ENCODE measurements at places on chromosomes 5 and 9. TPM values are rescaled to one million over a fixed set of nuclear protein-coding genes. Genes with fewer than 3 reads are reported as not detected.

Gene SLC6A3
- total RNA-seq = not detected

Gene FAM169A
- total RNA-seq = 14.7 TPM

Gene RNF180
- total RNA-seq = not detected

Gene C9orf153
- 1.0 TPM for total RNA-seq

DNA sequence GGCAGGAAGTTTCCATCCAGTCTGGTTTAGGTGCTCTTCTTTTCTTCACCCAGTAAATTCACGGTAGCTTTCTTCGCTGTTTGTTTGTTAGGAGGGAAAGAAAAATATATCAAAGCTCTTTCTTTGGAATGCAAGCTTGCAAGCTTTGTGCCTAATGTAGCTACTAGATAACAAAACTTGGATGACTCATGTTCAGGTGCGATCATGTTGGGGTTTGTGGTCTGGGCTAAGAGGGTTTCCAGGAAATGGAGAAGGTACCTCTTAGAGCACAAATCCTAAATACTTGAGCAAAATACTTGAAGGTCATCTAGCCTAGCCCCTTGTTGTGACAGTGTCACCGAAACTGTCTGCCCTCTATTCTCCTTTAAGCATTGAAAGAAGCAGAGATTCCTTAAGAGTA is 17.7 kb downstream of the SRP19 start:
- H3K27ac ChIP-seq = peak overlapping the region; percentile 39
- peaks cover 25% of the 10 kb centered on the region for H3K4me1 ChIP-seq
- peaks cover 44% of the 10 kb centered on the region for H3K36me3 ChIP-seq
- no peak for DNase-seq
- H3K27me3 ChIP-seq = no peaks in the 10 kb centered on the region

DNA sequence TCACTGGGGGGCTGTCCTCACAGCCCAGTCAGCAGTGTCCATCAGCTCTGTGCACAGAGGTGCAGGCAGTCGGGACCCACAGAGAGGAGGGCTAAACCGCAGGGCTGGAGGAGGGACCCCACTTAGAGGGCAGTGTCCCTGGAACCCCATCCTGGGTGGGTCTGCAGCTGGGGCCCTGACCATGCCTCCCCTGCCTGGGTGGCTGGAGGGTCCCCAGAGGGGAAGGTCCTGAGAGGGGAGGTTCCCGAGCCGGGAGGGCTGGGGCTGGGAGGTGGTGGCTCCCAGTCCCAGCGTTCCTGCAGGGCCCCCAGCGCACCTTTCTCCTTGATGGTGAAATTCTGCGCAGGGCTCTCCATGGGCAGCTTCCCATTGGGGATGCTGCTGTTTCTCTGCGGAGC is 32.7 kb downstream of the EXOC3 start:
- no peak overlapping the region for H3K4me3 ChIP-seq
- peaks cover 42% of the 10 kb centered on the region for H3K4me1 ChIP-seq
- peaks cover 23% of the 10 kb centered on the region for H3K27me3 ChIP-seq
- peaks cover 6% of the 10 kb centered on the region for H3K36me3 ChIP-seq

Gene TMEM215
- total RNA-seq = not detected
